Activated T-cell treated with anti-CD3 and anti-CD28 coated beads, Interleukin-2, amount 50 U/mL, for 72 hours (primary cell): ENCODE measurements at places on chromosomes 3 and 15. TPM values are rescaled to one million over a fixed set of nuclear protein-coding genes. Genes with fewer than 3 reads are reported as not detected.

Gene CD200
- total RNA-seq = 23.5 TPM

Gene OR5H15
- not detected for total RNA-seq

Gene NTRK3
- total RNA-seq = 4.2 TPM

Gene SKOR1
- 0.95 TPM for total RNA-seq

- no peak for DNase-seq
Observed at GRCh38 chr3:117814975-117815374, 1105.4 kb downstream of the TUSC7 start.

GRCh38 chr3:21345382-21345976 lies 405.5 kb downstream of the ZNF385D start:
- DNase-seq = no peak

DNA sequence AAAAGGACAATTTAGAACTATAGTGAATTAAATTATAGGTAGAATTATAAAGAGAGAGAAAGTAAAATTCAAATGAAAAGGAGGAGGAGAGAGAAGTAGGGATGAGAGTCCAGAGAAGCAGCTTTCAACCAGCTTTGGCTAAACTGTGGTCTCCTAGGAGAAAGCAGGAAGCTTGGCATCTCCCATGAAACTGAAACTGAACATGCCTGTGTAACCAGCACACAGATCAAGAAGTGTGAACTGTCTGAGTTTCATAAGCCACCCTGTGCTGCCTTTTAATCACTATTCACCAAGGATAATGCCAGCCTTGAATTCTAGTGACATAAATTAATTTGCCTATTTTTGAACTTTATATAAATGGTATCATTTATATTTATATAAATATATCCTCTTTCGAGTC lies 128.5 kb downstream of the MYRIP start:
- no peak for DNase-seq

DNA sequence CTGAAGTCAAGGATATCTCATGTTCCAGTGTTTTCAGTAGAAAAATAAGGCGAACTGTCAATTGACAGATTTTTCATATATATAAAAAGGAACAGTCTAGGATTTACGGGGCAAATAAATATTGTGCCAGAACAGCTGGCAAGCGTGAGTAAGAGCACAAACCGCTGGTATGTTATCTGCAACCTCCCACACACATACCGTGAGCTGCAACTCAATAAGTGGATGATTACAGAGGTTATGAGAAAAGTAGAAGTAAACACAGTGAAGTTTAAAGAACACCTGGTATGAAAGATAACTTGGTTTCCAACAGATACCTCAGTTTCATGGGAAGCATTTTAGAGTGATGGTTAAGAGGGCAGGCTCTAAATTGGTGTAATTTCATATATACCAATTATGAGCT lies 733.4 kb downstream of the TUSC7 start:
- DNase-seq = no peak

DNA sequence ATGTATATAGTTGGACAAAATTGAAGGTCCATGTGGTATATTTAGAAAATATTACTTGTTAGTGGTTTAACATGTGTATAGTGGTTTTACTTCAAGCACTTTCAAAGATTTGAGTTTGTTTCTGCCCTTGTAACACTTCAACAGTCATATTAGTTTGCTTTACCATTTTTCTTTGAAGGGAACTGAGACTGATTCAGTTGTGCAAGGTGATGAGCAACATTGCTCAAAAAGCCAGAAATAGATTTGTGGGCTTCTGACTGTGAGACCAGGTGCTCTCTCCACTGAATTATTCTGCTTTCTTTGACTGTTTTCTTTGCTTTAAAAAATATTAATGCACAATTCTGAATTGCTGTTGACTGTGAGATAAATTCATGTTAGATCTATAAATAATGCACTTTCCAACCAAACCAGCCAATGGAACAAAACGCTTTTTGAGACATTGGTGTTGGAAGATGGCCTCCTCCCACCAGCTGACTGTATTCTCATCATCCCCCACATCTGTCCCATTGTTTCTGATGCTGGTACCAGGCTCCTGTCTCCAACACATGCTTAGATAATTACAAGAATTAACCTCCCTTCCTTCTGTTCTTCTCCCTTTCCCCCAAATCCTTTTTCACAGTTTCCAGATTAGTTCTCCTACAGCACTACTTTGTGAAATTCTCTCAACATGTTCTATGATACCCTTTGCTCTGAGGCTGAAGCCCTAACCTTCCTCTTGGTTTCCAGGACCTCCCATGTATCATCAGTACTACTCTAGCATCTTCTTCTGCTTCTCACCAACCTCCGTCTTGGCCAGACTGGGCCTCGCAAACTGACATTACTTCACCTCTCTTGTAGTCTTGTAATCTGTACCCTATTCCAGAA lies 27.9 kb downstream of the PLCL2 start:
- no peak for DNase-seq
